Inflammatory macrophage (primary cell): ENCODE measurements at places on chromosomes 7 and 10.

- no peak for DNase-seq
Observed at GRCh38 chr10:12459340-12459739, 110.0 kb downstream of the CAMK1D start.

DNA sequence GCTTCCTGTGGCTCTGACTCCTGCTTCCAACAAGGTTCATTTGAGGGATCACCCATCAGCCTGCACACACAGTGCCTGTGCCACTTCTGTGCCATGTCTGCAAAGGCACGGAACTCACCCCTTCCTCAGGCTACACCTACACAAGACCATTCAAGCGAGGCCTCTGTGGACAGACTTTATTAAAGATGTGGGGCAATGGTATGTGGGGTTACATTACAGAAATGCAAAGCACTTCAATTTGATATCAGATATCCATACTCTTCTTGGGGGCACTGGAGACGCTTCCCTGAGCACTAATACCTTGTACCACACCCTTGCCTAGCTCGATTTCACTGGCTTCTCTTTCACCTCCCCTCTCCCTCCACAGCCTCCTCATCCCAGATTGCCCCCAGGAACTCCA is 84.4 kb upstream of the FGL2 start:
- DNase-seq: no peak

DNA sequence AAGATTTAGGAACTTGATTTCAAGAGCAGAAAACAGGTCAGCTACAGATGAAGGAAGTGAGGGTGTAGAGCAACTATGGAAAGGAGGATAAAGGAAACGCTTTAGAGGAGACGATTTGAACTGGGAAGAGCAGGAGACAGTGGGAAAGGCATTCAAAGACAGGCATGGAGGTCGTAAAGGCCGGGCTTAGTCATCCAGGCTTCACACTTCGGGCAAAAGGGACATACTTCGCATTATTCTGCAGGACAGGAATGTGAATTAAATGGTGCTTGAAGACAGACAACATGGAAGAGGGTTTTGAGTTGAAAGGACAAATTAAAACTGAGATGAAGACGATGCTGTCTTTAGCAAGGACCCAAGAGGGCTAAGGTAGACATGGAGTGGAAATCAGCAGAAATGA is 8.1 kb downstream of the FAM171A1 start:
- DNase-seq: no peak

GRCh38 chr7:38817526-38817925 is 91.5 kb downstream of the VPS41 start:
- DNase-seq: no peak

GRCh38 chr7:39085590-39086049 is 107.9 kb downstream of the POU6F2 start:
- DNase-seq: no peak
